ENCODE measurements at places on chromosomes 3 and 15.

- no peak for DNase-seq
Measured at GRCh38 chr3:67450153-67450552, 204.3 kb downstream of the SUCLG2 start.

DNA sequence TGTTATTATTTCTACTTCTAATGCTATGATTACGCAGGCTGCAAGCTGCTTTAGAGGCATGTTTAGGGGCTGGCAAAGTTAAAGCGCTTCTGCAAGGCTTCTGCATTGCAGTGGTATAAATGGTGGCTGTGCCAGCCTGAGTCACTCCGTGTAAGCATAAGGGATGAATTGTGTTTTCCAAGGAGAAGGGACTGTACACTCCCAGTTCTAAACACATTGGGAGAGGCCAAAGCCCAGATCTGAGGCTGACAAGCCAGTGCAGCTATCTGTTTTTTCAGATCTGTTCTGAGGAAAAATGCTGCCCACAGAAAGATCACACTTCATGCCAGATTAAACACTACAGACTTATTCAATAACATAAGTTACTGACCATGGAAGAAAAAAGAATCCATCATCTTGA is 83.8 kb downstream of the PRICKLE2 start:
- DNase-seq: no peak

DNA sequence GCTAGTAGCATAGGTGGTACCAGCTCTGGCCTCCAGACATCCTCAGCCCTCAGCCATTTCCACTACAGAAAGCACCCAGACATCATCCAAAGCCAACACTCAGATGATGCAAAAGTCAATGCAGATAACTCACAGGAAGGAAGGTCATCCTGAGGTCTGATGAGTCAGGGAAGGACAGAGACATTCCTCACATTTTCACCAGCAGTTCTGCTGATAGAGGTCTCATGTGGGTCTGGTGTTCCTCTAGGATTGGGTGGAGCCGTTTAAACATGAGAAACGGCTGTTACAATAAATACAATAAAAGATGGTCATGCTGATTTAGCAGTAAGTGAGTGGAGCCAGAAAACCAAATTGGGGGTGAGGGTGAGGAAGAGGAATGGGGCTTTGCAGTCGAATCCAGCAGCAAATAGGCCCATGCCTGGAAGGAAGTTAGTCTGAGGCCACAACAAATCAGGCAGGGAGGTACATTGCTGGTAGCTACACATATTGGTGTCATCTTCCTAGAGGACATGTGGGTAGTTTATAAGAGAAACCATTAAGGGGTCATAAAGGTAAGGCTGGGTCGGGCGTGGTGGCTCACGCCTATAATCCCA is 33.3 kb upstream of the FLNB start:
- DNase-seq: no peak

DNA sequence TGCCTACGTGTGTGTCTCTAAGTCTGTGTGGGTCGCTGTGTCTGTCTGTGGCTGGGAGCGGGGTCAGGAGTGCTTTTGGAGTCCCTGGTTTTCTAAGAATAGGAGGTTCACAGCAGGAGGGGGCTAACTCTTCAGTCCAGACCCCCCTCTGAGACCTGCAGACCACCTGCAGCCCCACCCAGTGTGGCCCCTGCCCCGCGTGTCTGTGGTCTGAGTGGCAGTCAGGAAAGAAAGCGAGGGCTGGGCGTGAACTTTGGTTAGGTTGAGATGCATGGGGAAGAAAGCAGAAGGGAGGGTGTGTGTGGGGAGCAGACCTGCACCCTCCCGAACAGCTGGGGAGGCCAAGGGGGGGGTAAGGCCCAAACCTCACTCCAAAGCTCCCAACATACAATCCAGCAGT is 144.9 kb upstream of the TPM1 start:
- no peak for DNase-seq

DNA sequence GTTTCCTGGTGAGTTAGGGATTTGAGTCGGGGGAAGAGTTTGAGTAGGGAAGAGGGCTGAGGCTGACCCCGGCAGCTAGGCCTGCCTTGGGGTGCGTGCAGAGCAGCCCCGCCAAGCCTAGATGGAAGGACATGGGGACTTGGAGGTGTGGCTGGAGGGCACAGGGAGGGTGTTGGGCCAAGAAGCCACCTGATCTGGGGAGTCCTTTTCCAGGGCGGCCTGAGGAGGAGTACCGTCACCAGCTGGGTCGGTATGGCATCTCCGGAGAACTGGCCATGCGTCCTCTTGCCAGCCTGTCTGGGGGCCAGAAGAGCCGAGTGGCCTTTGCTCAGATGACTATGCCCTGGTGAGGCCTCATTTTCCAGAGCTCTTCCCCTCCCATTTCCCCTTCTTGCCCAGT is 6.9 kb downstream of the ABCF3 start:
- DNase-seq: no peak
